ENCODE measurements at places on chromosomes 13 and 19. TPM values are rescaled to one million over a fixed set of nuclear protein-coding genes. Genes with fewer than 3 reads are reported as not detected.

DNA sequence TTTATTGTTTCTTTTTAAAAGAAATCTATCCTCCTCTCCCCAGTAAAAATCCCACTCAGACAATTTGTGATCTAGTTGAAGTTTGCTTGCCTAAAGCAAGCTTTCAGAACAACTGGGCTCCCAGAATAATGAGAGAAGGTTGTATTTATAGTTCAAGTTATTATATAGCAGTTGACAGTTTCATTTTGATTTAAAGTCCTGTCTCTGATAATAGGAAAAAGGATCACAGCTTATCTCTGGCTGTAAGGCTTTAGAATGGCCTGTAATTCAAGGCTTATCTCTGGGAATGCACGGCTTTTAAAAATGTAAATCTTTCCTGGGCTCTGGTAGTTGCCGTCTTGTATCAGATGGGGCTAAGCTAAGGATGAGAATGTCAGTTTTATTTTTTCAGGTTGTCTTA lies 123.3 kb upstream of the TMTC4 start:
- H3K27me3 ChIP-seq, result no peaks in the 10 kb centered on the region
- no peak overlapping the region for H3K4me3 ChIP-seq
- no peaks in the 10 kb centered on the region for H3K4me1 ChIP-seq

- no peak for DNase-seq
- no peaks in the 10 kb centered on the region for H3K27me3 ChIP-seq
- no peaks in the 10 kb centered on the region for H3K36me3 ChIP-seq
- no peak overlapping the region for H3K27ac ChIP-seq
- peaks cover 3% of the 10 kb centered on the region for H3K4me1 ChIP-seq
Observed at GRCh38 chr19:16456652-16457194, 15.0 kb downstream of the EPS15L1 start.

GRCh38 chr13:44906713-44907112 lies 82.6 kb downstream of the NUFIP1 start:
- no peak for DNase-seq
- H3K27ac ChIP-seq, result peak overlapping the region; percentile 8
- no peaks in the 10 kb centered on the region for H3K4me1 ChIP-seq
- no peaks in the 10 kb centered on the region for H3K36me3 ChIP-seq

DNA sequence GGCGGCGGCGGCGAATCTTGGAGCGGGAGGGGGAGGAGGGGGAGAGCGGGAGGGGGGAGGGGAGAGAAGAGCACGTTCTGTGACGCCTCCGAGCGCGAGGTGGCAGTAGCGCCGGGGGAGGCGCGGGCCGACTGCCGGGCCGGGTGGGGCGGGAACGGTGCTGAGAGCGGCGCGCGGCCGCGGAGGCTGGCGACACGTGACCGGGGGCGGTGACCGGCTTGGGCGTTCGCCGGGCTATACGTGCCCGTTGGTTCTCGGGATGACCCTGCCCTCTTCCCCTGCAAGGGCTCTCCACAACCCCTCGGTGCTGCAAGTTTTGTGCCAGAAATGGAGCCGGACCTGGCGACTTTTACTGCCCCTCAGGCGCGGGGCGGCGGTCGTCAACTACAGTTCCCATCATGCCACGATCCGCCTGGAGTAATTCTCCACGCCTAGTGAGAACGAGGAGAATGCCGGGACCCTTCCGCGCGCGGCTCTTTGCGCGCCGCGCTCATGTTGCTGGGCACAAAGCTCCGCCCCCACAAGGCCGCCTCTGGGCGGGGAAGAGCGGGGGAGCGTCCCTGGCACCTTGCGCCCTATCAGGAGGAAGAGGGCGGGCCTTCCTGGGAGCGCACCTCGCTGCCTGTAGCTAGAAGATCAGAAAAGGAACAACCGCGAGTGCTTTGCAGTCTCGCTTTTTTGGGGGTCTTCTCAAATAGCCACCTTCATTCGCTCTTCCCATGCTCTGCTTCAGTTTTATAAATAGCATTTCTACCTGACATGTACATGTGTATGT lies at the start of gene KPNA3:
Gene KPNA3, minus strand, starts transcription at position 133 of the 775 bp plus-strand sequence. CDS start 176 bp downstream, outside the sequence.
- no peaks in the 10 kb centered on the region for H3K27me3 ChIP-seq
- no peaks in the 10 kb centered on the region for H3K4me1 ChIP-seq
- peak; percentile 96 for DNase-seq
- H3K4me3 ChIP-seq, result peak within 1 kb of the TSS; percentile 87

DNA sequence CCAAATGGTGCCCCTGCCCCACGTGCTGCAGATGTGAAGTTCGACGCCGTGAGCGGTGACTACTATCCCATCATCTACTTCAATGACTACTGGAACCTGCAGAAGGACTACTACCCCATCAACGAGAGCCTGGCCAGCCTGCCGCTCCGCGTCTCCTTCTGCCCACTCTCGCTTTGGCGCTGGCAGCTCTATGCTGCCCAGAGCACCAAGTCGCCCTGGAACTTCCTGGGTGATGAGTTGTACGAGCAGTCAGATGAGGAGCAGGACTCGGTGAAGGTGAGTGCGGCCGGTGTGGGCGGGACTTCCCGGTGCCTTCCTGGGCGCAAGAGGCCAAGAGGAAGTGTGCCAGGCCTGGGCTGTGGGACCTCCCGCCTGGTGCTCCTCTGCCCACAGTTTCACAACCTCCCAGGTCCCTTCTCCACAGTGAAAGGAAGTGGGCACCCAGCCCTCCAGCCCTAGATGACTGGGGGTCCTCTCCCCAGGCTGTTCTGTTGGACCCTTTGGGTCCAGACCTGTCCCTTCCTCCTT lies 14.1 kb upstream of the RELB start:
- no peak overlapping the region for H3K4me3 ChIP-seq
- H3K4me1 ChIP-seq, result no peaks in the 10 kb centered on the region
- DNase-seq, result no peak
- no peak overlapping the region for H3K27ac ChIP-seq
- no peaks in the 10 kb centered on the region for H3K36me3 ChIP-seq

GRCh38 chr19:16660763-16661479 lies at the start of gene TMEM38A:
TMEM38A (plus strand) TSS chr19:16661139; CDS start chr19:16661218, 79 bp downstream.
- H3K4me3 ChIP-seq, result peak within 1 kb of the TSS; percentile 67
- H3K27me3 ChIP-seq, result no peaks in the 10 kb centered on the region
- peaks cover 10% of the 10 kb centered on the region for H3K4me1 ChIP-seq
- DNase-seq, result peak; percentile 58

The CYP2S1 gene
- 152 TPM for total RNA-seq

The RASGRP4 gene
- total RNA-seq, result 0.84 TPM
